Peyer's patch (tissue), 4 donors: ENCODE measurements at places on chromosomes 3 and 15.

- DNase-seq = no peak
These were observed 447.3 kb upstream of the ARHGEF26 start for GRCh38 chr3:153673853-153674252.

- no peak for DNase-seq
These were observed 133.8 kb upstream of the NAALADL2 start for GRCh38 chr3:174725303-174725702.

DNA sequence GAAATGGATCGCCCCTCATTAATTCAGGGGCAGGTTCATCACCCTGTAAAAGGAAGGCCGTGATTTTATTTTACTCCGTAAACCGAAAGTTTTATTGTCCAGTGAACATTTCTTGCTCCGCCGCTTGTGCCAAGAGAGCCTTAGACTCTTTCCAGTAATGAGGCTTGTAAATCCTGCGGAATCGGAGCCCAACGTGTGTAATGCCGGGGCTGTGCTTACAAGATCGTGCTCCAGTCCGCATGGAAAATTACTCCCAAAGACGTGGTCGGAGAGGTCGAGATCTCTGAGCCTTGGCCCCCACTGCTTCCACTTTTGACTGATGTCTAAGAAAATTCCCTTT, 649 bp upstream of the PLOD2 start:
- DNase-seq = no peak

DNA sequence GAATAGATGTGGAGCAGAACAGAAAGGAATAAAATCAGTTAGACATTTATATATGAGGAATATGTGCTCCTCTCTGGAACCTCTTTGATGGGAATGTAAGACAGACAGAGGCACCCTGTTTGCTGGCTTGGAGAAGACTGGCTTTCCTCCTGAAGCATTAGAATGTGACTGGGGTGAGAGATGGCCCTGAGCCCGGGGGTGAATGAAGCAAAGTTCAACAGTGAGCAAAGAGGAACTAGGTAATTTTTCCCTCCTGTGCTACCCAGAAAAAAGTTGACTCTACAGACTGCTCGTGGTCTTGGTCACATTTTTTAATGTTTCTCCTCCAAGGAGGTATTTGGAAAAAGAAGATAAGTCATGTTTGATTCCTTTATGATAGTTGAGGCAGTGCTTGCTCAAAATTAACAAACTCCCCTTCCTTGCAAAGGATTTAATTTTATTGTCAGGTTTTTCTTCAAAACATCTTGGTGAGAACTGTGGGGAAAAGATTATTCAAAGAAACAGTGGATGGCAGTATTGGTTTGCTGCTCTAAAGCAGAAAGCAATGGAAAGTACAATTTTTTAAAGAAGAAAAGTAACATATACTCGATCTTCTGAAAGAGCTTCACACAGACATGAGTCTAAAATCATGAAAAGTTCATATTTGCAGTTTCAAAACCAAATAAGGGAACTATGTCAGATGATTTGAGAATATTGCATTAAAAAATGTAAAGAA, 370.4 kb upstream of the CDIN1 start:
- no peak for DNase-seq

DNA sequence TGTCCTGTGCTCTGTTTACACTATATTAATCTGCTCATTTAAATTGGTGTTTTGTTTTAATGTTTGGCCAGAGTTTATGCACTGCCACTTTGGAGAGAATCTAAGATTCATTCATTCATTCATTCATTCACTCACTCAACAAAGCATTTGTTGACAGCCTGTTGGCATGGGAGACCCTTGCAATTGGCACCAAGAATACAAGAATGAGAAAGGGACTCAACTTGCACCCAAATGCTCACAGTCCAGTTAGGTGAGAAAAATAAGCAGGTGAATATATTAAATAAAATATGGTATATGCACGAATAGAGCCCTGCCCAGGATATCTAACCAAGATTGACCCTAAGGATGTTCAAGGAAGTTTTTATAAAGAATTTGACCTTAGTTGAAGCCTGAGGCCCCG, 80.4 kb downstream of the TGFBR2 start:
- no peak for DNase-seq

- no peak for DNase-seq
These were observed 2.7 kb upstream of the OPA1 start for GRCh38 chr3:193590088-193590856.

DNA sequence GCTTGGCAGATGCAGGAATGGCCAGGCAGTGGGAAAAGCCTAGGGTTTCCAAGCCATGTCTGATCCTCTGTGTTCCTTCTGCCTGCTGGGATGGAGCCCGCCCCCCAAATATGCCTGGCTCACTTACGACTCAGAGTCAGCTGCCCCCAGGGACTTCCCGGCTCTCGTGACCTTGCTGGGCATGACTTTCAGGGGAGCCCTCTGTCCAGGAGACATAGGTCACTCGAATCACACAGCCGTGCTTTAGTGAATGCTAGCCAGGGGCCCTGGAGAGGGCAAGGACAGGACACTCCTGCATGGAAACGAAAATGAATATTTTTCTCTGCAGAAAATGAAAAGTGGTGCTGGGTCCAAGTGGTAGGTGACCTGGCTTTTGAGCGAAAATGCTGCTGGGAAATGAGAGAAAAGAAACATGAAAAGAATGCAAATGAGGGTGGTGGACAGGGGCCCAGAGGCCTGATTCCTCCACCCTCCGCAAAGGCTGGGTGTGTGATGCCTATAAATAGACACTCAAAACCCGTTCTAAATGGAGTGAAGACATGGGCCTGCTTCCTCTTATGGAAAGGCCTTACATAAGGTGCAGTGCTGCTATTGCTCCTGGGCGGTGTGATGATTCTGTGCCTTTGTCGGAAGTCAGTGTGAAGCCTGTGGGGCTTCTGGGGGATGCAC, 107.4 kb downstream of the APBA2 start:
- no peak for DNase-seq

- peak; percentile 26 for DNase-seq
These were observed 121.1 kb downstream of the OXSM start for GRCh38 chr3:25910997-25911396.
